Colonic mucosa (tissue), 4 donors: ENCODE measurements at places on chromosomes 7 and 10. TPM values are rescaled to one million over a fixed set of nuclear protein-coding genes. Genes with fewer than 3 reads are reported as not detected.

DNA sequence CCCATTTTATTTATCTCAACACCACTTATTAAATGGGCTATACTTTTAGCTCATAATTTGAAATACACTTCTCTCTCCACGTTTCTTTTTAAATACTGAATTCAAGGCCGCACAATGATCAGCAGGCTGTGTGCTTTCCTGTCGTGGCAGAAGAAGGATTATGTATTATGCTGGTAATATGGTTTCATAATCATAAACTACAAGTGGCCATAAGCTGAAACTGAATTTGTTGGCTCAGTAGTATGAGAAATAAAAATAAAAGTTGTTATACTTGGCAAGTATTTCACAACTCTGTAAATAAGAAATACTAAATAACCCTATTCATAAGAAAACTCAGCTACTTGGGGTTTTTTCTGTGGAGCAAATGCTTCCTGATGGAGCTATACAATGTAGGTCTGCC lies 313.6 kb downstream of the DOCK4 start:
- H3K4me3 ChIP-seq, result no peak overlapping the region
- no peaks in the 10 kb centered on the region for H3K36me3 ChIP-seq
- no peak for DNase-seq
- H3K27me3 ChIP-seq, result no peaks in the 10 kb centered on the region

DNA sequence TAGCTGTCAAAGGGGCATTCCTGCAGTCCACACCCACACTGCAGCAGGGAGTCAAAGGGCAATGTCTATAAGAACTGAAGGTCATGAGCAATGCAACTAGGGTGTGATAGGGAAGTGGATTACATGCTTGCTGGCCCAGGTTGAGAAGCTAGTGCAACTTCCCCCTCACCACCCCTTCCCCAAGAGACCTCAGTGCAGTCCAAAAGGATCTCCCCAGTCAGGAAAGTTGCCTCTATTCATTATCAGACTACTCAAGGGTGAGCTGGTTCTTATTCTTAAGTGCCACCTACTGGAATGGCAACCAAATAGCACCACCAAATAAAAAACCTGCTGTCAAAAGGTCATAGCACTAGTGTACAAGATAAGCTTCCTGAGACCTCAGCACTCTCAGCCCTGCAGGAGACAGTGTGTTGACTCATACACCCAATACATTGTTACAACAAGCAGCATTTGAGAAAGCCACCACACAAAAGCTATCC lies 28.2 kb downstream of the MTERF1 start:
- no peak overlapping the region for H3K27ac ChIP-seq
- H3K4me1 ChIP-seq, result no peaks in the 10 kb centered on the region

The GPR15LG gene
- 515 TPM for total RNA-seq

DNA sequence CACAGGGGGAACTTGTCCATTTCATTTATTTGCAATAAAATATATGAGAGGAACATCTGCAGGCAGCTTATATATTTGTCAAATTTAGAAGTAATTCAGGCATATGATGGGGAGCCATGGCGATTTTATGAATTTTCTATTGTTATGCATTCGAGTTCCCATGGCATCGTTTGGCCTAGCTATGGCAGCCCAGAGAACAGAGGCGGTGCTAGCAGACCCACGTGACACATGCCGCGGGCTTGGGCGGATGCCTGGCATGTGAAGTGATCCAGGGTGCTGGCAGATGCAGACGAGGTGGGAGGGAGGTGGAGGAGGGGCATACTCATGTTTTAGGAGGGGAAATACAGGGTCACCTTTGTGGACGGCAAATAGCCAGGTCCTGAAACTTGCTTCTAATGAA lies 560.0 kb upstream of the GALNT17 start:
- peak; percentile 63 for DNase-seq
- peak overlapping the region; percentile 75 for H3K27ac ChIP-seq
- H3K36me3 ChIP-seq, result no peaks in the 10 kb centered on the region
- H3K27me3 ChIP-seq, result no peaks in the 10 kb centered on the region

DNA sequence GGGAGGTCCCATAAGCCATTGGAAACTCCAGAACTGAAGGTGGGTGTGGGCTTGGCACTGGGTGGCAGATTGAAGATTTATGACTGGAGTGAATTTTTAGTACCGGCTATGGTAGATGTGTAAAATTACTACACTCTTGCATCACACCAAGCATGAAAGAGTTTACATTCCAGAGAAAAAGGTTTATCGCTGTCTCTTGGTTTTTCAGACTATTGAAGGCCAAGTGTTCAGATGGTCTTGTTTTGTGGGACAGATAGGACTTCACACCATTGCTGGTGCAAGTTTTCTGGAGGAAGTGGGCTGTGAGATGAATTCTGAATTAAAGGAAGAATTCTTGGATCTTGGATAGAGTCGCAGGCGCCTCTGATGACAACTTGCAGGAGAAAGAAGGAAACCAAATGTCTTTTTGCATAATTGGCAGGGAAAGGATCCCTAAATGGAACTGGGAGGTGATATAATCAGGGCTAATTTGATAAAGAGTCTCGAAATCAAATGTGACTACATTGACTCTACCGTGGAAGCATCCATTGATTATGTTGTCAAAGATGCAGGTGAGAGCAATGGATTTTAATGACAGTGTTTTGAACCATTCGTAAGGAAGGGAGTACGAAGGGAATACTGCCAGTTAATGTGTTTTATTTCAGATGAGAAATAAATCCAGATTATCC lies 14.2 kb upstream of the NMT2 start:
- no peak overlapping the region for H3K27ac ChIP-seq
- H3K36me3 ChIP-seq, result no peaks in the 10 kb centered on the region
- H3K27me3 ChIP-seq, result no peaks in the 10 kb centered on the region
- H3K4me3 ChIP-seq, result no peak overlapping the region

The RAMP3 gene
- 7.2 TPM for total RNA-seq

The LLCFC1 gene
- not detected for total RNA-seq

DNA sequence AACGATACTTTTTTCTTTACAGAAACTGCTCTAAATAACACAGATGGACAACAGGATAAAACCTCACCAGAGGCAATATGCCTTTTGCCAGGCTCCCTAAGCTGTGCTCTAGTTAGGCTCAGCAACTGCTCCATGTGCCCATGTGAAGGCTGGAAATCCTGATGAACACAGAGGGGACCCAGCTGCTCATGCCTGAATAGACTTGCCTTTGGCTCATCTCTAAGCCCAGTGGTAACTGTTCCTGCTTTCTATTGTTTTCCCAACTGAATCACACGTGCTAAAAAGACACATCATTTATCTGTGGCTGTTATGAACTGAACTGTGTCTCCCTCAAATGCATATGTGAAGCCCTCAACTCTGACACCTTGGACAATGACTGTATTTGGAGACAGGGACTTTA lies 110.4 kb downstream of the RNF216 start:
- DNase-seq, result no peak
- H3K36me3 ChIP-seq, result no peaks in the 10 kb centered on the region
- no peaks in the 10 kb centered on the region for H3K4me1 ChIP-seq
- no peak overlapping the region for H3K4me3 ChIP-seq
- H3K27ac ChIP-seq, result peak overlapping the region; percentile 41
- no peaks in the 10 kb centered on the region for H3K27me3 ChIP-seq
